ENCODE measurements at places on chromosomes 12 and 14. TPM values are rescaled to one million over a fixed set of nuclear protein-coding genes. Genes with fewer than 3 reads are reported as not detected.

The PIWIL1 gene
- total RNA-seq, result not detected

The PRH2 gene
- total RNA-seq, result not detected

The BBOF1 gene
- 3.6 TPM for total RNA-seq

DNA sequence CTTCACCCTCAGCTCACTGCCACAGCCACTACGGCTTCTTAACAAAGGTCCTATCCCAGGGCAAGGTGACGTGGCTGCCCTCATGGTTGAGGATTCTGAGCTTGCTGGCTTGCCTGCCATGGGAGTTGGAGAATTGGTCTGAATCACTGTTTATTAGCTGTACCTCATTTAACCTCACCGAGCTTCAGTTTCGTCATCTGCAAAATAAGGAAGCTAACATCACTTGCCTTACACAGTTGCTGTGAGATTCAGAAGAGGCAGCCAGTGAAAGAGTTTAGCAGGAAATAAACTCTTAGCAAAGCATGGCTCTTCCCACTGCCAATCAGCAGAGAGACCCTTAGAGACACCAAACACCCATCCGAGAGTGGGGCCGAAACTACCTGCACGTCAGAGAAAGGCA lies 90.1 kb upstream of the KCNA1 start:
- no peak overlapping the region for H3K4me3 ChIP-seq
- H3K4me1 ChIP-seq, result no peaks in the 10 kb centered on the region
- DNase-seq, result no peak
- no peaks in the 10 kb centered on the region for H3K27me3 ChIP-seq
- no peaks in the 10 kb centered on the region for H3K36me3 ChIP-seq

GRCh38 chr14:52934762-52935161 lies 16.1 kb downstream of the FERMT2 start:
- H3K27me3 ChIP-seq, result no peaks in the 10 kb centered on the region
- no peaks in the 10 kb centered on the region for H3K4me1 ChIP-seq
- no peak overlapping the region for H3K4me3 ChIP-seq
- no peak for DNase-seq

DNA sequence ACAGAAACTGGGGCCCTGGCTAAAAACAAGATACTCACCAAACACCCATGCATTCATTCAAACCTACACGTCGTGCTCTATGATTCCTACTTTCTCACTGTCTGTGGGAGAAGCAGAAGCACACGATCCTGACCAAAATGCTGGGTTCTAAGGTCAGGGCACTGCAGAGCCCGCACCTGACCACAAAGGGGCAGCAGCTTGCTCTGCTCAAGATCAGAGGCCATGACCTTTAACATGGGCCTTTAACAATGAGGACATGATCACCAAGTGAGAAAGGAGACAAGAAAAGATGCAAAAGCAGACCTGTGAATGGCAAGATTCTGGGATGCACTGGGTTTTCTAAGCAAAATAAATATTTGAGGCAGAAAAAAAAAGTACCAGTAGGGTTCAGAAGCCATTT lies 40.1 kb upstream of the VPS33A start:
- no peaks in the 10 kb centered on the region for H3K27me3 ChIP-seq
- H3K36me3 ChIP-seq, result peaks cover 53% of the 10 kb centered on the region
- DNase-seq, result no peak
- no peak overlapping the region for H3K4me3 ChIP-seq

GRCh38 chr12:82565966-82566365 lies 120.7 kb upstream of the TMTC2 start:
- DNase-seq, result no peak
- no peak overlapping the region for H3K27ac ChIP-seq
- H3K36me3 ChIP-seq, result no peaks in the 10 kb centered on the region
- no peaks in the 10 kb centered on the region for H3K27me3 ChIP-seq

DNA sequence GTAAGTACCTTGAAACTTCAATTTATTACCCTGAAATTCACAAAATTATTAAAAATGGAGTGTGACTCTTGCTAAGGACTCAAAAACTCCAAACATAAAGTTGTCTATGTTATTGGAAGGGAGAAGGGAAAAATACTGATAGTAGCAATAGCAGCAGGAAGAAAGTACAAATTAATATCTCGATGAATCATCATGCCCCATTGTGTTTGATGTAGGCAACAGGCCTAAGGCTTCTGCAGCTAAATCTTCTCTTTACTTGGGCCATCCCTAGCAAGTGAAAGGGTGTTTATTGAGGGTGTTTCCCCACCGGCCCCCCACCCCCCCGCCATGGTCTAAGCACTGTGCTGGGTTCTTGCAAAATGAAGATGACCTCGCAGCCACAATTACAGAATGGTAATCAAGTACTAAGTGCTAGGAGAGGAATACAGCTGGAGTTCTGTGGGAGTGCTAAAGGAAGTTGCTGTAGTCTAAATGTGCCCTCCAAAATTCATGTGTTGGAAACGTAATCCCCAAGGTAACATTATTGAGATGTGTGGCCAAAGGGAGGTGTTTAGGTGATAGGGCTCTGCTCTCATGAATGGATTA lies 76.5 kb downstream of the SNAPC1 start:
- no peak overlapping the region for H3K27ac ChIP-seq
- no peak overlapping the region for H3K4me3 ChIP-seq
- DNase-seq, result no peak
- H3K27me3 ChIP-seq, result no peaks in the 10 kb centered on the region

- no peak for DNase-seq
- H3K4me3 ChIP-seq, result no peak overlapping the region
- no peaks in the 10 kb centered on the region for H3K36me3 ChIP-seq
- no peaks in the 10 kb centered on the region for H3K4me1 ChIP-seq
Observed at GRCh38 chr12:131232036-131232435, 278.3 kb downstream of the ADGRD1 start.

DNA sequence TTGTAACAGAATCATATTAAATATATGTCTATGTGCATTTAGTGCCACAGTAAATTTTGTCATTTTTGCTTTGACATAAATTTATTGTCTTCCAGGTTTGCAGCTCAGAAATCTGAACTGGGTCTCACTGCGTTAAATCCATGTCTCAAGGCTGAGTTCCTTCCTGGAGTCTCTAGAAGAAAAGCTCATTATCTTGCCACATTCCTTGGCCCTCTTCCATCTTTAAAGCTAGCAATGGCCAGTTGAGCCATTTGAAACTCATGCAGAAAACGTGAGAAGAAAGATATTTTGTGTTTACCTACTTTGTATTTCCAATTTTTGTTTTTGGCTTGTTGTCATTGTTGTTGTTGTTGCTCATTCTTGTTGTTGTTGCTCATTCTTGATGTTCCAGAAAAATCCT lies 10.7 kb downstream of the PRH1 start:
- no peaks in the 10 kb centered on the region for H3K36me3 ChIP-seq
- no peak overlapping the region for H3K27ac ChIP-seq
- DNase-seq, result no peak
- H3K4me3 ChIP-seq, result no peak overlapping the region
- no peaks in the 10 kb centered on the region for H3K27me3 ChIP-seq

All from Peyer's patch (tissue), 4 donors.